ENCODE measurements at places on chromosomes 2 and 18.

DNA sequence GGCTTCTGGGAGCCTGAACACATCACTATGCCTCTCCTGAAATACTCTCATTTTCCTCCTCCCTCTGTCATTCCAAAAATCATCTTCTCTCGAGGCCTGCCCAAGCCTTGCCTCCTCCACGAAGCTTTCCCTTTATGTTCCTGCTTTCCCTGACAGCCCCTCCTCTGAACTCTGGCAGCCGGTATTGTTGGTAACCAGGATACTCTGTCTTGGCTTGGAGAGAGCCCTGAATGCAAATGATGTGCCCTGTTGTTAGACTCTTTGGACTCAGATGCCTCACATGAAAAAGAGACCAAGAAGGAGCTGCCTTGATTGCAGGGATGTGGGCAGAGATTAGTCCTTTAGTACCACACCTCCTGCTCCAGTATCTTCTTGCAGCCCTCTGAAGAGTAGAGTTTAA, 138.5 kb upstream of the DLX2 start:
- H3K27ac ChIP-seq, result no peak overlapping the region
- no peak overlapping the region for H3K4me3 ChIP-seq
- peaks cover 41% of the 10 kb centered on the region for H3K27me3 ChIP-seq
- no peak for DNase-seq

DNA sequence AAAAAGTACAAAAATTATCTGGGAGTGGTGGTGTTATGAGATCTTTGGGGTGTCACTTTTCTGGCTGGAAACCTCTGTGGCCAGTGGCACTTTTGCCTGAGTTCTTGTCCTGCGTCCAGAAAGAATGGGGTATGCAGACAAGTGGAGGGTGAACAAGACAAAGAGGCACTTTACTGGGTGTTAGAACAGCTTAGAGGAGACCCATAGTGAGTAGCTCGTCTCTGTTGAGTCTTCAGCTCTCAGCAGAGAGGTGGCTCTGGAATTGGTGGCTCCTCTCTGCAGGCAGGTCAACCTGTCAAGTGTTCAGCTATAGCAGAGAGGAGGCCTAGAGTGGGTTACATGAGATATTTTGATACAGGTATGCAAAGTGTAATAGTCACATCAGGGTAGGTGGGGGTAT, 26.1 kb downstream of the CRYGD start:
- H3K36me3 ChIP-seq, result peaks cover 3% of the 10 kb centered on the region
- peaks cover 8% of the 10 kb centered on the region for H3K4me1 ChIP-seq
- DNase-seq, result no peak
- H3K27me3 ChIP-seq, result no peaks in the 10 kb centered on the region

- no peak overlapping the region for H3K4me3 ChIP-seq
- no peak overlapping the region for H3K27ac ChIP-seq
- peaks cover 2% of the 10 kb centered on the region for H3K36me3 ChIP-seq
Measured at GRCh38 chr2:105521616-105522015, 122.8 kb upstream of the FHL2 start.

DNA sequence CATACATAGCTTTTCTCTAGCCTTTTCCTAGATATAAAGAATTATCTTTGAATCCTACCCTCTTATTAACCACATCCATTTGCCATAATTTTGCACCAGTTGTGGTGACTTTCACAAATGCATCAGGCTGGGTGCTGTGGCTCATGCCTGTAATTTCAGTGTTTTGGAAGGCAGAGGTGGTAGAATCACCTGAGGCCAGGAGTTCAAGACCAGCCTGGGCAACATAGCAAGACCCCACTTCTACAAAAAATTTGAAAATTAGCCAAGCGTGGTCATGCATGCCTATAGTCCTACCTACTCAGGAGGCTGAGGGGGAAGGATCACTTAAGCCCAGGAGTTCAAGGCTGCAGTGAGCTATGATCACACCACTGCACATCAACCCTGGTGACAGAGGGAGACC, 672.4 kb upstream of the CHAC2 start:
- H3K4me3 ChIP-seq, result no peak overlapping the region
- no peak for DNase-seq
- H3K36me3 ChIP-seq, result no peaks in the 10 kb centered on the region
- H3K27ac ChIP-seq, result no peak overlapping the region

- no peaks in the 10 kb centered on the region for H3K27me3 ChIP-seq
- no peak overlapping the region for H3K27ac ChIP-seq
- no peak for DNase-seq
Measured at GRCh38 chr2:179250848-179251504, 13.7 kb downstream of the SESTD1 start.

DNA sequence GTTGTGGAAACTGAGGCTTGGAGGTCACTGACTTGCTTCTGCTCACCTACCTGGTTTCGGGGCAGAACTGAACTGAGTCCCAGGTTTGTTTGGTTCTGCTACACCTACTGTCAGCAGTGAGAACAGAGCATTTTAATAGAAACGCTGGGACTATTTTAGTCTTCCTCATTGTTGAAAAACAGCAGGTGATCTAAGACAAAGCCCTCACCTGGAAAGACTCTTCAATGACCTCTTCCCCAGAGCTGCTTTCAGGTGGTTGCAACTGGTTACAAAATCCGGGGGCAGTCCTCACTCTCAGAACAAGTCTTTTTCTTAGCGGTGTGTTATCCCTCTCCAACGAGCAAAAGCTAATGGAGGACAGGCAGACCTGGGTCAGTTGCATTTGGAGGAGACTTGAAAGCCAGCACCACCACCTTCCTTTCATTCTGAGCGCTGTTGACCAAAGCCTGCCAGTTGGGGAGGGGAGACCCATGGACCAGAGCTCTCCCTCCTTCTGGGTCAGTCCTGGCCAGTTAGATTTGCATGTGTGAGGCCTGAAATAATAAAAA, 217.0 kb downstream of the NCK2 start:
- no peak overlapping the region for H3K27ac ChIP-seq
- DNase-seq, result no peak
- peaks cover 3% of the 10 kb centered on the region for H3K36me3 ChIP-seq
- no peaks in the 10 kb centered on the region for H3K27me3 ChIP-seq
- peaks cover 5% of the 10 kb centered on the region for H3K4me1 ChIP-seq

- DNase-seq, result no peak
- no peak overlapping the region for H3K27ac ChIP-seq
- no peaks in the 10 kb centered on the region for H3K27me3 ChIP-seq
- H3K4me3 ChIP-seq, result no peak overlapping the region
- H3K4me1 ChIP-seq, result no peaks in the 10 kb centered on the region
Measured at GRCh38 chr2:15293262-15293937, 267.7 kb downstream of the NBAS start.

GRCh38 chr18:23835506-23835905, 146.3 kb downstream of the LAMA3 start:
- DNase-seq, result no peak
- no peak overlapping the region for H3K4me3 ChIP-seq
- H3K4me1 ChIP-seq, result no peaks in the 10 kb centered on the region
- H3K36me3 ChIP-seq, result no peaks in the 10 kb centered on the region
- no peak overlapping the region for H3K27ac ChIP-seq

- peaks cover 19% of the 10 kb centered on the region for H3K36me3 ChIP-seq
- peaks cover 13% of the 10 kb centered on the region for H3K4me1 ChIP-seq
- H3K27me3 ChIP-seq, result no peaks in the 10 kb centered on the region
- H3K4me3 ChIP-seq, result no peak overlapping the region
- no peak overlapping the region for H3K27ac ChIP-seq
Measured at GRCh38 chr18:50981381-50981780, 13.5 kb downstream of the ELAC1 start.

DNA sequence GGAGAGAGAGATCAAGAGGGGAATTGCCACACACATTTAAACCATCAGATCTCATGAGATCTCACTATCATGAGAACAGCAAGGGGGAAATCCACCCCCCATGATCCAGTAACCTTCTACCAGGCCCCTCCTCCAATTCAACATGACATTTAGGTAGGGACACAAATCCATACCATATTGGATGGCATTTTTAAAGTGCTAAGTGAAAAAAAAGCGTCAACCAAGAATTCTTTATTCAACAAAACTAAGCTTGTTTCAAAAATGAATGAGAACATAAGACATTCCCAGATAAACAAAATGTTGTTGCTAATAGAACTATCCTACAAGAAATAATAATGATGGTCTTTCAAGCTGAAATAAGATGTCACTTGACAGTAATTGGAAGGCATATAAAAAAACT, 626.2 kb upstream of the LRRTM1 start:
- no peaks in the 10 kb centered on the region for H3K36me3 ChIP-seq
- H3K4me1 ChIP-seq, result no peaks in the 10 kb centered on the region
- H3K27ac ChIP-seq, result no peak overlapping the region
- H3K4me3 ChIP-seq, result no peak overlapping the region
- DNase-seq, result no peak
- H3K27me3 ChIP-seq, result no peaks in the 10 kb centered on the region

DNA sequence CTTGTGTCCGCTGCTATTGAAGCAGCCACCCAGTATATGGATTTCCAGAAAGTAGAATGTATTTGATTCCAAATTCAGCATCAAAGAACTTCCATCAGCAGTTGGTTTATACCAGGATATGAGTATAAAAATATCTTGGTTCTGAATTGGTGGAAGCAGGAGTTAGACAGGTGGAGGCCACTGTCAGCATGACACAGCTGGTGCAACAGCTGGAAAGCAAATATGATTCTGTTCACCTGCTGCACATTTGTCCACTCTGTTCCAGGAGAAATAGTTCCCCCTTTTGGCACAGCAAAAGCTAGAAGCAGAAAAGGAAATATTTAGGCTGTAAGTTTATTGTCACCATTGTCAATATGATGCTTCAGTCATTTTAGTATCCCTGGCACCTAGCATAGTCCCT, 41.2 kb downstream of the KIAA2012 start:
- H3K4me3 ChIP-seq, result no peak overlapping the region
- no peaks in the 10 kb centered on the region for H3K36me3 ChIP-seq
- no peaks in the 10 kb centered on the region for H3K4me1 ChIP-seq
- DNase-seq, result no peak
- H3K27ac ChIP-seq, result no peak overlapping the region
- H3K27me3 ChIP-seq, result peaks cover 70% of the 10 kb centered on the region

GRCh38 chr2:45000921-45001868, 8.1 kb downstream of the SIX2 start:
- no peak for DNase-seq
- no peaks in the 10 kb centered on the region for H3K36me3 ChIP-seq
- no peak overlapping the region for H3K27ac ChIP-seq
- H3K4me3 ChIP-seq, result no peak overlapping the region

- no peak overlapping the region for H3K4me3 ChIP-seq
- H3K27me3 ChIP-seq, result no peaks in the 10 kb centered on the region
- peaks cover 2% of the 10 kb centered on the region for H3K36me3 ChIP-seq
- no peak for DNase-seq
- H3K4me1 ChIP-seq, result peaks cover 5% of the 10 kb centered on the region
Measured at GRCh38 chr2:44705876-44706480, 235.5 kb upstream of the SIX3 start.

All from central memory CD8-positive, alpha-beta T cell (primary cell).